ENCODE measurements at places on chromosomes 5 and 9. TPM values are rescaled to one million over a fixed set of nuclear protein-coding genes. Genes with fewer than 3 reads are reported as not detected.

DNA sequence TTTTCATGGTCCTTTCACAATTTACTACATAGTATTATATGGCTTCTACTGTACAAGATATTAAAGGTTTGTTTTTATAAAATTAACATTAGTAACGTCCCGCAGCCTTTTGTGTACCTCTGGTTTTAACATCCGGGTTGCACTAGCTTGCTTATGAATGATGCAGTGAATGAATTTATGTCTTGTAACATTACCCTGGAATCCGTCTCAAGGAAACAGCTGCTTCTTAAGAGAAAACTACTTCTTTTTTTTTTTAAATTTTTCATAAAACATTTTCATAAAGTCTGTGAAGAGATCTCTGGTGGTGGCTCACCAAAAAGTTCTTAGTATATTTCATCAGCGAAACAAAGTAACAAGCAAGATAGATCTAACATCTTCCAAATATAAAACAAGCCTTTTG lies 23.6 kb downstream of the MARCHF3 start:
- no peak for DNase-seq

DNA sequence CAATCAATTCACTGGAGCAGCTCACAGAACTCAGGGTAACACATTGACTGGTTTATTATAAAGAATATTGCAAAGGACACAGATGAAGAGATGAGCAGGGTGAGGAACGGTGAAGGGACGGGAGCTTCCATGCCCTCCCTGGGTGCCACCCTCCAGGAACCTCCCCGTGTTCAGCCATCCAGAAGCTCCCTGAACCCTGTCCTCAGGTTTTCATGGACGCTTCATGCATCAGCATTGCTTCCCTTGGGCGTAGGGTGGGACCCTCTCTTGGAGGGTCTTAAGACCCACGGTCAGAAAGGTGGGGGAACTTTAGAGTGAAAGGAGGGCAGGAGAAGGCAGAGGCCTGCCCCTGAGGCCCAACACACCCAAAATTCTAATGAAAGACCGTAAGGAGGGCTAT lies 12.8 kb downstream of the LAMC3 start:
- no peak for DNase-seq

DNA sequence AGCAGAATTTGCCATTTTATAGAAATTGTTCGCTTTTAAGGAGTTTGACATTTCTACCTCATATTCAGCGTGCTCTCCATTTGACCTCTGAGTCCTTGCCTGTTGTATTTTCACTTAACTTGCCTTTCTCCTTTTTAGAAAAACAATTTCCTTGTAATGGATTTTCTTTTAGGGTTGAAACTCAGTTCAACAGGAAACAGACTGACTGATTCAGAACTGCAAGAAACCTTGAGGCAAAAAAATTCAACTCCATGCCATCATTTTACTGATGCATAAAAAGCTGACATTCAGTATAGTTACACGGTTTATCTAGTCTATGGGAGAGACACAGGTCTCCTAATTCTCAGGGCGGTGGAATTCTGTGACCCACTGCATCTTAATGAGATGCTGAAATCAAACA lies 59.8 kb downstream of the MRPS30 start:
- DNase-seq, result no peak

- peak; percentile 80 for DNase-seq
These were observed at the start of gene PRRX2 for GRCh38 chr9:129665389-129665775. PRRX2 (plus strand) TSS chr9:129665647; CDS start chr9:129665868, 221 bp downstream.

- no peak for DNase-seq
These were observed 557.0 kb downstream of the TLE1 start for GRCh38 chr9:81132318-81132717.

GRCh38 chr5:140049713-140050112 lies 6.6 kb upstream of the NRG2 start:
- no peak for DNase-seq

- DNase-seq, result no peak
These were observed 30.2 kb upstream of the NRG2 start for GRCh38 chr5:140073296-140073695.

DNA sequence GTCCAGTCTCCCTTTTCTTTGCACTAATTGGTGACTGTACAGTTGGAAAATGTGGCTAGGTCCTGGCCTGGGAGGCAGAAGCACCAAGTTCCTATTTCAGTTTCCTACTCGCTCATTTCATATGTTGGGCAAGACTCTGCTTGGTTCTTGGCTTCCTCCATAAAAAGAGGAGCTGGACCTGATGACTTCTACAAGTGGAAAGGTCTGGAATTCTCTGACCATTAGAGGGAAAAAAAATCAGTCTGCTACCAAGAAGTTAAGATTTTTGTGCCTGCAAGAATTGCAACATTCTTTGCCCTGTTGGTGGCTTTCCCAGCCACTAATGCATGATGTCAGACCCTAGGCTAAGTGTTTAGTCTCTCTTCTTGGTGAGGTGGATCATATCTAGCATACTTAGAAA lies 91.5 kb downstream of the WDR41 start:
- DNase-seq, result no peak

DNA sequence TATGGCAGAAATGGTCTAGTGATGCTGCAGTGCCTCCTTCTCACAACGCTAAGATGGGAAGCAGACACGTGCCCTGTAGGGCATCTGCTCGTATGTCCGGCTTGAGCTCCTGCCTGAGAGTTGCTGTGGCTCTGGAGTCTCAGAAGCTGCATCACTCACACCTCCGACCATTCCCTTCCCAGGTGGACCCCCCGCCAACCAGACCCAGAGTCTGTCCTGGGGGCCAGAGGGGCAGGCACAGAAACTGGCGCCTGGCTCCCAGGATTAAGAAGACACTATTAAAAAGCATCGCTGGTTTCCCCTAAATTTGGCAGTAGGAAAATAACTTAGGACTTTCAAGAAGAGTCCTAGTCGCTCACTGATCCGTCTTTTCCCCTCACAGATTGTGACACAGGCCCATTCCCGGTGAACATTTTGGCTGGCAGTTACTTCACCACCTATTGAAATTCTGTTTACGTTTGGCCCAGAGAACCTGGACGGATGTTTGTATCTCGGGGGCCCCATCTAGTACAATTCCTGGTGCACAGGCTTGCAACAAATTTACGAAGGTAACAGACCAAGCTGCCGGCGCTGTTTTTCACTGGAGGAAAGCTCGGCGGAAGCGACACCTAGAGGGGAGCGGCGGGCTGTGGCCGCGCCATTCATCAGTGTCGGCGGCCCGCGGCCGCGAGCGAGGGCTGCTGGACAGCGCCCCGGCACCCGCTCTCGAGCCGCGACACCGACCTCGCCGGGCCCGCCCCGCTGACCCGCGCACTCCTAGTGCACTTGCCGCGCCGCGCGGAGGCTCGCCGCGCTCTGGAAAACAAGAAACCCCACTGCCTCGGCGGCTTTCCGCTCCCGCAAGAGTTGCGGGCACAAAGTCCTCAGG lies 1.6 kb downstream of the FSTL4 start:
- peak; percentile 96 for DNase-seq

DNA sequence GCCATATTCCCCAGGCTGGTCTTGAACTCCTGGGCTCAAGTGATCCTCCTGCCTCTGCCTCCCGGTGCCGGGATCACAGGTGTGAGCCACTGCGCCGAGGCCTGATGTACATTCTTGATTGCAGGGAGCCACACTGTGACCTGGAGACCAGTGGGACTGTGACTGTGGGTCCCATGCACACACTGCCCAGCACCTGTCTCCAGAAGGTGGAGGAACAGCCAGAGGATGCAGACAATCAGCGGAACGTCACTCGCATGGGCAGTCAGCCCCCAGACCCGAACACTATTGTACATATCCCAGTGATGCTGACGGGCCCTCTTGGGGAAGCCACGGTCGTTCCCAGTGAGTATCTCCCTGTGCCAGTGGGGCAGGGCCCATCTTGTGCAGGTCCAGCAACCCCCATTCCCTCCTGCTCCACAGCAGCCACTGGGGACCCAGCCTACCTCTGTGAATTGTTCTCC lies 147.3 kb downstream of the CACNA1B start:
- no peak for DNase-seq

DNA sequence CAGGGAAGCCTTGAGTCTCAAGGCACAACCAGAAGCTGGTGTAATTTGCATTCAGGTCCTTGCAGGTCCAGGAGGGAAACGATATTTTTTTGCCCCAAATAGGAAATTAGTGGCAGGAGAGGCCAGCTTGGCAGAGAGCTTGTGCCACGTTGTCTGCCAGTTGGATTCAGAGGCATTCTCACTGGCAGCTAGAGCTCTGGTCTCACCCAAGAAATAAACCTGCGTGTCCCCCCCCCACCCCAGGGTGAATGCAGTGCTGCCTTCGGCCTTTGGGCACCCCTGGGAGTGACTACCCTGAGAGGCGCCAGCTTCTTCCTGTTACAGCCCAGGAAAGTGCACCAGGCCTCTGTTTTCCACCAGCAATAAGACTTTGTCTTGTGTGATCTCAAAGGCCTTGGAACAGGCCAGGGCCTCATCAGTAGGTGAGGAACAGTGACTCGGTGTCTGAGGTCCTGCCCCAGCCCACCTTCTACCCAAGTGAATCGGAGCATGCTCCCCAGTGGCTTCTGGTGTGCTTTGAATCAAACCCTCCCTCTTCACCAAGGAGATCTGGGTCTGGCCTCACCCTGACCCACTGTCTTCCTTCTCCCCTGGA lies 68.4 kb downstream of the HSPA4 start:
- no peak for DNase-seq

DNA sequence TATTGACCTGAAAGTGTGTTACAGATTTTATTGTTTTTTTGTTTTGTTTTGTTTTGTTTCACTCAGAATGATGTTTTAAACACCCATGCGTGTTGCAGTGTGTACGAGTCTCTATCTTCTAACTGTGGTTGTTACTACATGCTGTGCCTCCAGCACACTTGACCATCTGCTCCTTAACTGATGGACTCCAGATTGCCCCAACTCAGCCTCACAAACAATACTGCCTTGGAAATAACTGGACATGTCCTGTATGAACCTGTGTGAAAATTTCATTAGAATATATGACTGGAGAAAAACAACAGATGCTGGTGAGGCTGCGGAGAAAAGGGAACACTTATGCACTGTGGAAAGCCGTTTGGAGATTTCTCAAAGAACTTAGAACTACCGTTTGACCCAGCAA lies 68.7 kb upstream of the HAND1 start:
- DNase-seq, result no peak

GRCh38 chr5:57937025-57937424 lies 454.4 kb upstream of the ACTBL2 start:
- DNase-seq, result no peak

- DNase-seq, result no peak
These were observed 188.8 kb downstream of the MEF2C start for GRCh38 chr5:88694023-88694679.

GRCh38 chr9:16236311-16236710 lies 634.2 kb downstream of the BNC2 start:
- DNase-seq, result no peak

DNA sequence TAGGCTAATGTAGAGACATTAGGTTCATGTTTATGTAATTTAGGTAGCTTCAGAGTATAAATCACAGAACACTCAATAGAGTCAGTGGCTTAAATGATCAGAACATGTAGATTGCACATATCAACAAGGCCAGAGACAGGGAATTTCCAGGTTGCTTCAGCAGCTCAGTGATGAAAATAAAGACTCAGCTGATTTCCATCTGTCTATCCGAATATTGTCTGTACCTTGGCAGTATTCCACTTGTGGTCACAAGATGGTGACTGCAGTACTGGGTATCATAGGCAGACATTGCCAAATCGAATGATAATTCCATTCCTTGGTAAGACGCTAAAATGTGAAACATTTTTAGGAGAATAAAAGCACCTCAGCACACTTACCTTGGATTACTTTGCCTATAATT lies 702.2 kb downstream of the MAT2B start:
- no peak for DNase-seq

- peak; percentile 98 for DNase-seq
These were observed 26.4 kb upstream of the NOTCH1 start for GRCh38 chr9:136572003-136572827.

GRCh38 chr9:98944057-98944733 lies 488 bp downstream of the COL15A1 start:
- peak; percentile 49 for DNase-seq

DNA sequence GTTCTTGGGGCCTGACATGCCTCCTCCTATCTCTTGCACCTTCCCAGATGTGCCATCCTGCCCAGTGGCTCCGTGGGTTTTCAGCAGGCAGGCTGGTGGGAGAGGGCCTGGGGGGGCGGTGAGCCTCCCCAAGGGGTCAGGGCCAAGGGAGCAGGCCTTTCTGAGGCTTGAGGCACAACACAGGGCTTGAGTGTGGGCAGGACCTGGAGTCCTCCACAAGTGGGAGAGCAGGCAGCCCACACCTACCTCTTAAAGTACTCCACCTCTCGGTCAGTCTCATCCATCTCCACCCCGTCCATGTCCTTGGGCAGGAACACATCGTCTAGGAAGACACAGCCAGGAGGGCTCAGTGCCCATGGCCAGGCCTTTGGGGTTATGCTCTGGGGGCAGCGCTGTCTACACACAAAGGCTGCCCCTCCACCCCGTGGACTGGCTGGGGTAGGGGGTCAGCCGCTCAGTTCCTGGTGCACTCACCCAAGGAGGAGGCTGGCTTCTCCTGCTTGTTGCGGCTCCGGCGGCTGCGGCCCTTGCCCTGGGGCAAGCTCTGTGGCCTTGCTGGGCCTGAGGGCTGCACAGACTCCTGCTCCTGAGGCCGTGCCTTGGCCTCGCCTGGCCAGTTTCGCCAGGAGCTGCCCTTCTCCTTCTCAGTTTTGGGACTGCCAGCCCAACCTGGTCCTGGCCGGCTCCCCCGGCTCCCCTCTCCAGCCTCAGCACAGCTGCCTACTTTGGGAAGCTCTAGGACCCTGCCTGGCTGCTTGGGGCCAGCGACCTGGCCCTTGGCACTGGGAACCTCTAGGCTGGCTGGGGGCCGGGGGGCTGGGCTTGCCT lies 7.2 kb upstream of the DDX41 start:
- DNase-seq, result no peak

GRCh38 chr9:122360891-122361290 lies 9.9 kb upstream of the PTGS1 start:
- no peak for DNase-seq

GRCh38 chr5:76445830-76446229 lies 42.7 kb downstream of the IQGAP2 start:
- no peak for DNase-seq

The BTNL3 gene
- 0.34 TPM for total RNA-seq

The TRIP13 gene
- 32.6 TPM for total RNA-seq

The FOXD4 gene
- total RNA-seq, result not detected

The FOXD1 gene
- total RNA-seq, result 0.12 TPM

The CCL27 gene
- 0.67 TPM for total RNA-seq
